ENCODE measurements at places on chromosomes 4 and X.

- DNase-seq = peak; percentile 43
Measured at GRCh38 chr4:27010334-27010940, 149.8 kb downstream of the STIM2 start.

GRCh38 chr4:42119886-42120285 is 32.6 kb downstream of the BEND4 start:
- DNase-seq = no peak

GRCh38 chrX:152992115-152992514 is 1.8 kb downstream of the PNMA5 start:
- DNase-seq = no peak

- no peak for DNase-seq
Measured at GRCh38 chr4:154606728-154607723, 5.4 kb downstream of the FGG start.

GRCh38 chr4:39305912-39306677 is 60.1 kb downstream of the RFC1 start:
- DNase-seq = no peak

DNA sequence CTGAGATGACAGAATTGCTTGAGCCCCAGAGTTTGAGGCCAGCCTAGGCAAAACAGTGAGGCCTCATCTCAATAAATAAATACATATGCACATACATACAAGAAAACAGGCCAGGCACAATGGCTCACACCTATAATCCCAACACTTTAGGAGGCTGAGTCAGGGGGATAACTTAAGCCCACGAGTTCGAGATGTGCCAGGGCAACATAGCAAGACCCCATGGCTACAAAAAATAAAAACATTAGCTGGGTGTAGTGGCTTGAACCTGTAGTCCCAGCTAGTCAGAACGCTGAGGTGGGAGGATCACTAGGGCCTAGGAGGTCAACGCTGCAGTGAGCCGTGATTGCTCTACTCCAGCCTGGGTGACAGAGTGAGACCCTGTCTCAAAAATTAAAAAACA is 51.6 kb upstream of the NEUROG2 start:
- no peak for DNase-seq

DNA sequence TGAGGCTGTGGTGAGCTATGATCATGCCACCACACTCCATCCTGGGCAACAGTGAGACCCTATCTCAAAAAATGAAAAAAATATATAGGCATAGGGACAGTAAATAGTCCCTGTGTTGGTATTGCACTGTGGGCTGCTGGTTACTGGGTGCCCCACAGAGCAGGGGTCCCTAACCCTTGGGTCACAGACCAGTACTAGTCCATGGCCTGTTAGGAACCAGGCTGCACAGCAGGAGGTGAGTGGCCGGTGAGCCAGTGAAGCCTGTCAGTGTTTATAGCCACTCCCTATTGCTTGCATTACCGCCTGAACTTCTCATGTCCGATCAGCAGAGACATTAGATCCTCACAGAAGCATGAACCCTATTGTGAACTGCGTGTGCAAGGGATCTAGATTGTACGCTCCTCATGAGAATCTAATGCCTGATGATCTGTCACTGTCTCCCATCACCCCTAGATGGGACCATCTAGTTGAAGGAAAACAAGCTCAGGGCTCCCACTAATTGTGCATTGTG is 106.5 kb downstream of the TNIP2 start:
- DNase-seq = no peak
